ENCODE measurements at places on chromosomes 11 and 22.

- DNase-seq = no peak
Observed at GRCh38 chr11:56750190-56750589, 1.7 kb upstream of the OR9G4 start.

DNA sequence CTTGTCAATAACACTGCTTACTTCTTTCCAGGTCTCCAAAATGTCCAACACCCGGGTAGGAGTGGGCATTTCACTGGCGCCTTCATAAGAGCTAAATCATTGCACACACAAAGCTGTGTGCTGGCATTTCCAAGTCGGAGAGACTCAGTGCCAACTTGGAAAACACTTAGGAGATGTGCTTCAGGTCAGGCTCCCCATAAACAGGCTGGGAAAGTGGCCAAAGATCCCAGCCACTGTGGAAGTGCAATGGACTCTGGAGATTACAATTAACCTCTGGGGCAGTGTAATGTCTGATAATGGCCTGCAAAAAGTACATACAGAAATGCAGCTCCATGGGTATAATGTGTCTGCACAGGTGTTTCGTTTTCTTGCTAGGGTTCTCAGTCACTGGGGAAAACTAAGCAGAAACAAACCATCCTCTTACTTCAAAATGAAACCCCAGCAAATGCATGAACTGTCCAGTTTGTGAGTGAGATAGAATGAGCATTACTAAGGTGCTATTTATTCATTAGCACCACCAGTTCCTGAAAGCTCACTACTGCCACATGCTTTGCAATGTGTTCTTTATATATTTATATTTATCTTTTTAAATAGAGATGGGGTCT, 79.0 kb downstream of the ABTB2 start:
- DNase-seq = no peak

GRCh38 chr11:19474954-19475721, 234.4 kb upstream of the E2F8 start:
- no peak for DNase-seq

- DNase-seq = no peak
Observed at GRCh38 chr11:48037709-48038468, 57.5 kb downstream of the PTPRJ start.

GRCh38 chr22:50148991-50149721, 21.4 kb upstream of the PANX2 start:
- DNase-seq = peak; percentile 76

- no peak for DNase-seq
Observed at GRCh38 chr11:69480547-69481392, 693 bp upstream of the LINC01488 start.

GRCh38 chr11:12995188-12995587, 13.9 kb upstream of the RASSF10 start:
- DNase-seq = no peak

DNA sequence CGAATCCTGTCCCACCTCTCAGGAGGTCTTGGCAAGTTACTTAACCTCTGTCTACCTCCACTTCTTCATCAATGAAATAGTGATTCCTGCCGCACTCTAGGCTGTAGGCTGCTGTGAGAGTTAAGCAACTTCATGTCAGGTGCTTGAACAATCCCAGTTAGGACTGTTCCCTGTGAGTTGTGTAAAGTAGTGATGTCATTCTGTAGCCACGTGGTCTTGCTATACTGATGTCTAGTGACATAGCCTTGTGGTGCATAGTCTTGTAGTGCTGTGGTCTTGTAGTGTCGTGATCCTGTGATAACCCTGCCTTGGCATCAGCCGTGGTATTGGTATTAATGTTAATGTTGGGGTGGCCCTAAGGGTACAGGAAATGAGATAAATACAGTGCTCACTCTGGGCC, 30.3 kb upstream of the PRR5 start:
- peak; percentile 29 for DNase-seq

Measured in activated CD4-positive, alpha-beta T cell treated with anti-CD3 and anti-CD28 coated beads, Interleukin-2, amount 50 U/mL, for 16 hours (primary cell).